ENCODE measurements at places on chromosomes 6 and 20. TPM values are rescaled to one million over a fixed set of nuclear protein-coding genes. Genes with fewer than 3 reads are reported as not detected.

Gene WFDC5
- total RNA-seq, result not detected

DNA sequence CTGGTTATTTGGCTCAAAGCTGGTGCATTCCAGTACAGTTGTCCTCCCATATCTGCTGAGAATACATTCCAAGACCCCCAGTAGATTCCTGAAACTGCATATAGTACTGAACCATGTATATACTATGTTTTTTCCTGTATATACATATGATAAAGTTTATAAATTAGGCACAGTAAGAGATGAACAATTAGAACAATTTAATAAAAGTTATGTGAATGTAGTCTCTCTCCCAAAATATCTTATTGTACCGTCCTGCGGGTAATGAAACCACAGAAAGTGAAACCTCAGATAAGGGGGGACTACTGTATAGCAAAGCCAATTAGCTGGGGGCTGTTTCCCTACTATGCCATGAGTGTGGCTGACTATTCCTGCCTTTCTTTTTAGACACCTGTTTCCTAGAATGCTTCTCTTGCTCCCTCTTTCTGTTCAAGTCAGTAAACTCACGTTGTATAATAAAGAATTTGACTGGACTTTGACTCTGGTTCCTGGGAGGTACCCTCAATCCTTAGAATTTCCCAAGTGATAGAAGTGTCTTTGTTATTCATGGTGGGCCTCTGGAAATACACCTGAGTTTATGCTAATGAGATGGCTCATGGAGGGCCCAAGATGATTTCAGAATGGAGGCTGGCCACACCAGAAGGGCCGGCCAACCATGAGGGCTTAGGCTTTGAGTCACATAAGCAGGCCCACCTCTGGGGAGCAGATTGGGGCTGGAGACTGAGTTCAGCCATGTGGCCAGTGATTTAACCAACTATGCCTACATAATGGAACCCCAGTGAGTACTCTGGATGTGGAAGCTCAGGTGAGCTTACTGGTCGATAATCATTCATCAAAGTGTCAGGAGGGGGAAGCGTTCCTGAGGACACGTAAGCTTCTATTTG lies 689 bp upstream of the BLOC1S5 start:
- no peak for DNase-seq

- DNase-seq, result no peak
Observed at GRCh38 chr6:20853828-20854227, 319.6 kb downstream of the CDKAL1 start.

Gene CLIC1
- 860 TPM for total RNA-seq

GRCh38 chr6:43891072-43891870 lies 121.3 kb downstream of the VEGFA start:
- no peak for DNase-seq

- DNase-seq, result no peak
Observed at GRCh38 chr20:58012731-58013510, 215.5 kb downstream of the ANKRD60 start.

- peak; percentile 22 for DNase-seq
Observed at GRCh38 chr6:13194852-13195251, 133.5 kb downstream of the TBC1D7 start.

- DNase-seq, result no peak
Observed at GRCh38 chr6:25127076-25127837, 151.9 kb upstream of the CARMIL1 start.

DNA sequence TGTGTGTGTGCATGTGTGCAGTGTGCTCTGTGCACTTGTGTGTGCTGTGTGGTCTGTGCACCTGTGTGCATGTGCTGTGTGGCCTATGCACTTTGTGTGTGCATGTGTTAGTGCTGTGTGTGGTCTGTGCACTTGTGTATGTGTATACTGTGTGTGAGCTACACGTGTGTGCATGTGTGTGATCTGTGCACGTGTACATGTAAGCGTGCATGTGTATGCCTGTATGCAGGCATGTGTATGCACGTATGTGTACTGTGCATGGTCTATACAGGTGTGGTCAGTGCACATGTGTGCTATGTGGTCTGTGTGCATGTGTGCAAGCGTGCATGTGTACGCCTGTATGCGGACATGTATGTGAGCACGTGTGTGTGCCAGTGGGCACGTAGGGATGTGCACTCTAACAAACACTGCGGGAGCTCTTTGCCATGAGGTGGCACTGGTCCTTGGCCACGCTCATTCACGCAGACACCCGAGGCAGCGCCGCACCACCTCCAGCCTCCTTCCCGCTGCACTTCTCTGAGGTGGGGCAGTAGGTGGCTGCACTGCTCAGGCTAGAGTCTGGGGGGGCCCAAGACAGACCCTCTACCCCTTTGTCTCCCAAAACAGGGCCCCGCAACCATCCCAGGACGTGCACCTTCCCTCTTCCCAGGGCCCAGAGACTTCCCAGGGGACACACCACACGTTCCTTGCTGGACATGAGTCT lies 42.4 kb upstream of the CHRNA4 start:
- DNase-seq, result no peak

Gene SMLR1
- total RNA-seq, result not detected

DNA sequence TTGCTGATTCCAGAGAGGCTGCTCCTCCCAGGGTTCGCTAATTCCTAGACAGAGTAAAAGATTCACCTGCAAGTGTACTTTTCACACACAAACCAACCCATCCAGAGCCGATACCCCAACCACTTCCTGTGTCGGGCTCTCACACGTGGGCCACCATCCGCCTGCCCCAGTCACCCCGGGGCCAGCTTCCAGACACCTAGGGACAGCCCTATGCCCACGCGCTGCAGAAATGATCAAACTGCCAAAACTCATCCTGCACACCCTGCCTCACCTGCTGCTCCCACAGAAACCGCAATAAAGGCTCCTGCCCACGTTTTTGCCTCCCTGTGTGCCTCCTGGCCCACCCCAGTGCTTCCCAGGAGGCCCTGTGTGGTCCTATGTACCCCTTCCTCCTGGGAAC lies 59.5 kb downstream of the PSMG4 start:
- DNase-seq, result no peak

GRCh38 chr6:13534536-13534935 lies 39.9 kb upstream of the SIRT5 start:
- no peak for DNase-seq

DNA sequence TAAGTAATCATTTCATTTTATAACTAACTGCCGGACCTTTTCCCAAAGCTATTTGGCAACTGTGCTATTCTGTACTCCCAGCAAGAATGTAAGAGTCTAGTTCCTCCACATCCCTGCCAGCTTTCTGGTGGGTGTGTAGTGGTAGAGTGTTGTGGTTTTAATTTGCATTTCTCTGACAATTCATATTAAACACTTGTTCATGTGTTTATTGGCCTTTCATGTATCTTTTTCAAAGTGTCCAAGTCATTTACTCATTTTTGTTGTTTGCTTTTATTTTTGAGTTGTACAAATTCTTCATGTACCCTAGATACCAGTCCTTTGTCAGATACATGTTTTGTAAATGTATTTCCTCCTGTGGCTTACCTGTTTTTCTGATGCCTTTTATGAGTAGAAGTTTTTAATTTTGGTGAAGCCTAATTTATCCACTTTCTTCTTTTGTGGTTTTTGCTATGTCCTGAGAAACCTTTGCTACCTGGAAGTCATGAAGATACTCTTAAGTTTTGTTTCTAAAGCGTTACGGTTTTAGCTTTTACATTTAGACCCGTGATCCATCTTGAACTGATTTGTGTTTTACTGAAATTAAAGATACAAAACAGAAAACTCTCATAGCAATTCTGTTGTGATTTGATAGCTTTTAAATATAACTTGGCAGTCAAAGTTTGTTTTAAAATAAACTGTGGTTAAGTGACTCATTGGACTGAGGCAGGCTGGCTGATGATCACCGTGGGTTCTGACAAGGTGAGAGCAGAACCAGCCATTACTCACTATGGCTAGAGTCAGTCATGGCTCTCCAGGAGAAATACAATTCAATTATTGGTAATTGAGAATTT lies 8.0 kb downstream of the MYLIP start:
- DNase-seq, result no peak

Gene TP53RK
- total RNA-seq, result 19.6 TPM

DNA sequence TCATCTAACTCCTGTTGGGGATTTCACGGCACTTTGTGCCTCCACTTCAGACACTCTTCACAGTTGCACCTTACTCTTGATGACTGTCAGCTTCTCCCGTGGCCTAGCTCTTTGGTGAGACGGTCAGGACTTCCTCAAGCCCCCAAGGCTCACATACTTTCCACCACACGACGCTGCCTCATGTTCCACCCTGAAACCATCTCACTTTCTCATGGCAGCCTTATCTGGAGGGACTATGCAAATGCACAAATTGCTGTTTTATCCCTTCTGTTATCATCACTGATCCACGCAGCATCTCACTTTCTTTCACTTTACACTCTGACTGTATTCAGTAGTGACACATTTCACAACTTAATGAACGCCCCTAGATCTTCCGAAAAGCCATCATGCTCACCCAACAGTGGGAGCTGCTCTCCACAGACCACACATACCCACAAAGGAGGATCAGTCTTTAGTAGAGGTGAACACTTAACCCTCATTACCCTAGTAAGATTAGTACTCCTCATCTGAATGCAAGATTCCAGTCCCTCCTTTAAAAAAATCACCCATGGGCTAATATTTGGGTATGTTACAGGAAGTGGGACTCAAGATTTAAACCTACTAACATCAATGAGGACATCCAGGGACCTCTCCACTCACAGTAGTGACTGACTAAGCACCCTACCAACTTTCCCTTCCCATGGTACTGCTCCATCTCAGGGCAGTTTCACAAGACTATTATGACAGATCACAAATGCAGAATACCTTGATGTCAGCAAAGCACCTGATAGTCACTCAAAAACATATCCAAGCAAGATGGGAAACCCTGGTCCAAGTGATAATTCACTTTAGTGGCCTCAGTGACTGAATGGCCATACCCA lies 35.4 kb downstream of the FYN start:
- DNase-seq, result no peak

Gene AIF1
- total RNA-seq, result not detected

GRCh38 chr6:118344014-118344670 lies 204.0 kb upstream of the PLN start:
- no peak for DNase-seq

Gene LTB
- 2.2 TPM for total RNA-seq

Gene DNAH8
- total RNA-seq, result 0.04 TPM

- no peak for DNase-seq
Observed at GRCh38 chr6:167097770-167098169, 25.1 kb upstream of the CCR6 start.

DNA sequence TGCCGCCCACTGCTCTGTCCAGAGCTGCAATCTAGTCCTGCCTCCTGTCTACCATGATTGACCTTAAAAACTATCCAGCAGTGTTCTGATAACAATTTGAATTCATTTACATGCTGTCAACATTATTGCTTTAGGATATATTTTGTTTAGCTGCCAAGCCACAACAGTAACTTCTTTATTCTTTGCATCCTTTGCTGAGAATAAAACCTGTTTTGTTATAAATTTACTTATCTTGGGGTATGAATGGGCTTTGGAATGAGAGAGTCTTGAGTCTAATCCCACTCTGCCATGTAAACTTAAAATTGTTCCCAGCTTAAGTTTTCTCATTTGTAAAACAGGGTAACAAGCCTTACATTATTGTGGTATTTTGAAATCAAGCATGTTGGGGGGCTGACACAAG lies 116.4 kb downstream of the FLRT3 start:
- DNase-seq, result no peak

GRCh38 chr6:44598679-44599078 lies 211.2 kb downstream of the CDC5L start:
- DNase-seq, result no peak

DNA sequence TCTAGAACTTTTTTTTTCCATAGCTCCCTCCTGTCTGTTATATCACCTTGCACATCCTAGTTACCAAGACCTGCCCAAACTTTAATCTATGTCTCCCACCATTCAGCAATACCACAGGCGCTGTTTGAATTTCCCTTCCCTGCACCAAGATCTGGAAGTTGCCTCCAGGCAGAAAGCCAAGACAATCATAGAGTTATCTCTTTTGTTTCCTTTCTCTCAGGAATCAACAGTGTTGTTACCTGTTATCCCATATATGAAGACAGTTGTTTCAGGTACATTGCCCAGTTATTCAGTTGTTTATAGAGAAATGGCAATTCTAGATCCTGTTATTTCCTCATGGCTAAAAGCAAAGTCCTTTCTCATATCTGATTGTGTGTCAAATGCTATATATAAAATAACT lies 63.2 kb downstream of the PDSS2 start:
- no peak for DNase-seq
